ENCODE measurements at places on chromosomes 2 and 18.
A peak's percentile ranks its signal among the peaks of the same experiment; 100 is the strongest.

DNA sequence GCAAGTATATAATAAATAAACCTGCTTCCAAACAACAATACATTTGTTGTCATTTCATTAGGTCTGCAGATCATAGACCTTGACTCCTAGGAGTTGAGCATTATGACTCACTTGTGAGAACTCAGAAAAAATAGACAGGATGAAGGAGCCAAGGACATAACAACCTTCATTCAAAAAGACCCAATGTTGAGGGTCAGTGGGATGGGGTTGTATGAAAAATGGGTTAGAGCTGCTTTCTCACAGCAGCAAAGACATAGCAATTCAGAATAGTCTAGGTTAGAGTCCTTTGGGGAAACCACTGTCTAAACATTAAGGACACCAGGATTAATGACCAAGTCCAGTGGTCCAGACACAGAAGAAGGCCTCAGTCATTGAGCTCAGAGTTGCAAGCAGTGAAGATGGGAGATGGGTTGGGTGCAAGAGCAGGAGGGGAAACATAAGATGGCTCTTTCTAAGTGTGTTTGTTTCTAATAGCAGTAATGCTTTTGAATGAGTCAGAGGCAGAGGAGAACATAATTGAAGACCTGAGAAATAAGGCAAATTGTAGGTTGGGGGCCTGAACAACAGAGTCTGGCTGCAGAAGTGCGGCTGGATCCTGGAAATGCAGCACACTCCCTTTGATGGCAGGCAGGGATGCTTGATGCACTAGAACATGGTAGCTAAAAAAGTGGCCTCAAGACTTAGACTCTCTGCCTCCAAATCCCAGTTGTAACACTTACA is 3.7 kb upstream of the SERPINB10 start:
- no peak for DNase-seq

- DNase-seq: no peak
Observed at GRCh38 chr2:177598326-177599138, 206.0 kb downstream of the AGPS start.

DNA sequence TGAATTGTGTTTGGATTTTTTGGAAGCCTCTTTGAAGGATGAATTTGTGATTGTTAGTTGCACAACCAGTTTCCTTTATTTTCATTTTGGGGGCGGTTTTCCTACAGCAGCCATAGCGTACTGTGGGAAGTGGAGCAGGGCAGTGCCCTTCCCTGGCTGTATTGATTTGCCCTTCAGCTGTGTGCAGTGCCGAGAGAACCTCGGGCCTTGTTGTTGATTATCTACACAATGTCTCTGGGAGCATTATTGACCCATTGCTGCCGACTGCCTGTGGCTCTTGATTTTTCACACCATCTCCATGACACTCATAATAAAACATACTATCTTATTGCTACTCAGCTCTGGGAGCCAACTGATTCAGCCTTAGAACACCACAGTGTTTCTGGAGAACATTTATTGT is 162.2 kb upstream of the BOD1L2 start:
- no peak for DNase-seq

- DNase-seq: no peak
Observed at GRCh38 chr2:221581986-221582385, 9.9 kb upstream of the EPHA4 start.

GRCh38 chr2:44623622-44624351 is 262.0 kb downstream of the CAMKMT start:
- DNase-seq: peak; percentile 76

GRCh38 chr2:226893216-226893615 is 57.4 kb downstream of the RHBDD1 start:
- no peak for DNase-seq

DNA sequence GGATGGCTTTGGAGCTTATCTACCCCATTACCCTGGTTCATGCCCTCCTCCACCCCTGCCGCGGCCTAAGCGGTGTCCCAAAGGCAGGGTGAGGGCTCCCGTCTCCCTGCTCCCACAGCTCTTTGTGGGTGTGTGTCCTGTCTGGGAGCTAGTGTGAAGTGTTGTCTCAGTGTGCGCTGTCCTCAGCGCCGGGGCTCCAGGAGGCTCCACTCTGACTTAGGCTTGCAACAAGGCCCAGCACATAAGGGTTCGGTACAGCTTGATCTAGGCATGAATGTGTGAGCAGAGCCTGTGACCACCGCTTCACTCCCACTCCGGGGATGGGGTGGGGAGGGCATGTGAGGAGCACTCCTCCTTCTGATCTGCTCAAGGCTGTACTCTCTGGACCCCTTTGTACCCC is 1.2 kb downstream of the MC2R start:
- no peak for DNase-seq

DNA sequence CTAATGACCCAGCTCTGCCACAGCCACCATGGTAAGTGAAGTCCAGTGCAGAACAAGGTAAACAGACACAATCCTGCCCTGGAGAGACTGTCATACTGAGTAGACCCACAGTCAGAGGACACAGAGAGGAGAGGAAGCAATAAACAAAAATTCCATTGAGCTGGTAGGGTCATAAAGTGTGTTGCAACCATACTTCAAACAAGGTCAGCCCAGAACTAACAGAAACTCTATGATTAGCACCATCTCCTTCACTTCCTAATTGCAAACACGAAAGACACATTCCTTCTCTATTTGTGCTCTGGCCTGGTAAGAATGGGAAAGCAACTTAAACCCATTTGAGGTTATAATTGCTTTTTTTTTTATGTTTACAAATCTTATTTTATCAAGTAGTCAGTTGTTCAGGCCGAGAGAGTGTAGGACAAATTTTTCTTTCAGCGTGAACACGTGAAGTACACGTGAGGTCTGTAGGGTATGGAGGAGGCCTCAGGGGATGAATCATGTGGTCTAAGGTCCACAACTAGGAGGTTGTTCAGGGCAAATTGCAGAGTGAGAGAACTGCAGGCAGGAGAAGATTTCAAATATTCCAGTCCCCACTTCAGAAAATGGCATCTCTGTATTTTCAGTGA is 71.4 kb upstream of the GLS start:
- no peak for DNase-seq

All from DMS79 (cell line).